Activated CD4-positive, alpha-beta T cell treated with anti-CD3 and anti-CD28 coated beads for 36 hours (primary cell): ENCODE measurements at places on chromosomes 3 and 15. TPM values are rescaled to one million over a fixed set of nuclear protein-coding genes. Genes with fewer than 3 reads are reported as not detected.

Gene RAB6B
- total RNA-seq: 0.51 TPM

Gene ROPN1
- total RNA-seq: not detected

DNA sequence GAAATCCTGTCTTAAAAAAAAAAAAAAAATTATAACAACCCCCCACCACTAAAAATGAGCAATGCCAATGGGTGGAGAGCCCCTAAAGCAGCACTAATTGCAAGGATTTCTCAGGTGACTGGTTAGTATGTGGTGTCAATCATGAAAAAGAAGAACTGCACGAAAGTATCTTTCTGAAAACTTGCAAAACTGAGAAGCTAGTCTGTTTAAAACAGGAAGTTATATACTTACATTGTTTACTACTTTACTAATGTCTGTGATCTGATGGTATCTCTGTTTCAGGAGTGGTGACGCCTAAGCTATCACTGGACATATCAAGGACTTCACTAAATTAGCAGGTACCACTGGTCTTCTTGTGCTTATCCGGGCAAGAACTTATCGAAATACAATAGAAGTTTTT, at the start of gene CCR3:
Gene CCR3, plus strand, starts transcription at position 341 of the 400 bp plus-strand sequence. CDS start 22,699 bp downstream, outside the sequence.
- H3K27ac ChIP-seq: no peak within 1 kb of the TSS
- H3K4me3 ChIP-seq: no peak within 1 kb of the TSS
- no peaks in the 10 kb centered on the region for H3K36me3 ChIP-seq
- no peak for DNase-seq
- no peaks in the 10 kb centered on the region for H3K4me1 ChIP-seq
- H3K27me3 ChIP-seq: peaks cover 19% of the 10 kb centered on the region

- no peak for DNase-seq
- H3K27ac ChIP-seq: no peak overlapping the region
- H3K4me1 ChIP-seq: peaks cover 23% of the 10 kb centered on the region
- no peaks in the 10 kb centered on the region for H3K27me3 ChIP-seq
- no peak overlapping the region for H3K4me3 ChIP-seq
- H3K36me3 ChIP-seq: no peaks in the 10 kb centered on the region
Measured at GRCh38 chr3:138332472-138333073, 2.9 kb upstream of the NME9 start.

DNA sequence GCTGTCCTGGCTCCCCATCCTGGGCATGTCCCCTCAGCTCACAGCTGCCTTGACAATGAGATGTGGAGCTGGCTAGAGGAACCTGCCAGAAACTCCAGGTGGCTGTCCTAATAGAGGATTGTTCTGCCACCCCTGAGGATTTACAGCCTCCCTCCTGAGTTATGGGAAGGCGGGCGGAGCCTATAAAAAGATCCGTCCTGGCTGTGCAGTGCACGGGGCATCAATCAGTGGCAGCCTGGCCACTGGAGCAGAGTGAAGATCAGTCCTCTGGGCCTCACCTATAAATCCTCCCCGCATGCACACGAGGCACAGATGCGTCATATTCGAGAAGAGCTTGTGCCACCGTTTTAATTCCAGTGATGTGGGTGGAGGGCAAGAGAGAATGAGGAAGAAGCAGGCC, 90.0 kb downstream of the MEGF11 start:
- no peaks in the 10 kb centered on the region for H3K36me3 ChIP-seq
- H3K4me1 ChIP-seq: no peaks in the 10 kb centered on the region
- DNase-seq: no peak
- no peaks in the 10 kb centered on the region for H3K27me3 ChIP-seq
- no peak overlapping the region for H3K27ac ChIP-seq
- H3K4me3 ChIP-seq: no peak overlapping the region

- no peak overlapping the region for H3K27ac ChIP-seq
- peaks cover 14% of the 10 kb centered on the region for H3K36me3 ChIP-seq
- H3K4me1 ChIP-seq: peaks cover 11% of the 10 kb centered on the region
- DNase-seq: no peak
Measured at GRCh38 chr3:149142682-149143081, 13.2 kb downstream of the HPS3 start.

DNA sequence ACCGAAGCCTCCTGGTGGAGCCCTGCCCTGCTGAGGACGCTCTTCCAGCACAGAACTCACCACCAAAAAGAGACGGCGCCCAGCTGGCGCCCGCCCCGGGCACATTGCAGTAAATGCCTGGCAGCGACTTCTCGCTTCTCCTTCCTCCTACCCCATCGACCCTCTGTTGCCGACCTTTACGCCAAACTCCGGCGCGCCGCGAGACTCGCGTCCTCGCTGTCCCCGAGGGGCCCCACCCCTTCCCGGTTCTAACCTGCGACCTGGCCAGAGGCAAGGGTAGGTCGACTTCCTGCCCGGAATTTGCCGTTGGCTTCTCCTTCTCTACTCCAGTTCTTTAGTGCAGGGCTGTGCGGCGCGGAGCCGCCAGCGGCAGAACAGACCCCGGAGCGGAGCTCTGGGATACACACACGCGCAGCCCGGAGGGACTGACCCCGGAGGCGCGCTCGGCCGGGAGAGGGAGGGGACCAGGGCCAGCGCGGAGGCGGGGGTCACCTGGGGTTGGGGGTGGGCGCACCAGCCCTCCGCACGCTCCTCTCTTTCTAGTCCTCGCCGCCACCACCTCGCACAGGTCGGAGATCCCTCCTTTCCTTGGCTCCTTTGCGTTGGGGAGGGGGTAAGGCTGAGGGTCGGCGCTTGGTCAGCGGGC, 226.6 kb upstream of the AZI2 start:
- peaks cover 50% of the 10 kb centered on the region for H3K27me3 ChIP-seq
- H3K36me3 ChIP-seq: no peaks in the 10 kb centered on the region
- no peak overlapping the region for H3K27ac ChIP-seq
- peak; percentile 5 for DNase-seq
- no peak overlapping the region for H3K4me3 ChIP-seq

GRCh38 chr3:185207931-185208746, 45.7 kb downstream of the EHHADH start:
- no peak overlapping the region for H3K27ac ChIP-seq
- no peaks in the 10 kb centered on the region for H3K36me3 ChIP-seq
- no peaks in the 10 kb centered on the region for H3K4me1 ChIP-seq
- peak; percentile 11 for DNase-seq
- no peak overlapping the region for H3K4me3 ChIP-seq
- no peaks in the 10 kb centered on the region for H3K27me3 ChIP-seq

- no peak overlapping the region for H3K27ac ChIP-seq
- DNase-seq: no peak
- peaks cover 11% of the 10 kb centered on the region for H3K27me3 ChIP-seq
- H3K4me3 ChIP-seq: no peak overlapping the region
- H3K4me1 ChIP-seq: no peaks in the 10 kb centered on the region
Measured at GRCh38 chr3:130395916-130396315, 50.4 kb downstream of the COL6A5 start.

DNA sequence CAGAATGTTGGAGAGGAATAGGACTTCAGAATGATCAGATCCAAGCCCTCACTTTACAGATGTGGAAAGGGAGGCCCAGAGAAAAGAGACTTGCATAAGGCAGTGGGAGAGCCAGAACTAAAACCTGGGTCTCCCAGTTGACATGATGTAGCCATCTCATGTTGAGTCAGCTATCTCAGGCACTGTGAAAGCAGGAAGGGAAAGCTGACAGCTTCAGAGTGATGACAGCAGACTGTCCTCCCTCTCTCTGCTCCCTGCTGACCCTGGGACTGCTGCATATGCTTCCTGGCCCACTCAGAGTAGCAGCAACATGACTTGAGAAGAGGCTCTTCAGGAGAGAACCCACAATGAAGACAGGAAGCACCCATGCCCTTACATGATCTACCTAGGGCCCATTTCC, 14.7 kb downstream of the FHIT start:
- H3K27ac ChIP-seq: no peak overlapping the region
- H3K36me3 ChIP-seq: no peaks in the 10 kb centered on the region
- peaks cover 11% of the 10 kb centered on the region for H3K4me1 ChIP-seq
- H3K27me3 ChIP-seq: no peaks in the 10 kb centered on the region

- no peaks in the 10 kb centered on the region for H3K27me3 ChIP-seq
- H3K27ac ChIP-seq: no peak overlapping the region
- no peak for DNase-seq
Measured at GRCh38 chr3:119825820-119826219, 43.9 kb downstream of the NR1I2 start.
